ENCODE measurements at places on chromosomes 13 and 19.

DNA sequence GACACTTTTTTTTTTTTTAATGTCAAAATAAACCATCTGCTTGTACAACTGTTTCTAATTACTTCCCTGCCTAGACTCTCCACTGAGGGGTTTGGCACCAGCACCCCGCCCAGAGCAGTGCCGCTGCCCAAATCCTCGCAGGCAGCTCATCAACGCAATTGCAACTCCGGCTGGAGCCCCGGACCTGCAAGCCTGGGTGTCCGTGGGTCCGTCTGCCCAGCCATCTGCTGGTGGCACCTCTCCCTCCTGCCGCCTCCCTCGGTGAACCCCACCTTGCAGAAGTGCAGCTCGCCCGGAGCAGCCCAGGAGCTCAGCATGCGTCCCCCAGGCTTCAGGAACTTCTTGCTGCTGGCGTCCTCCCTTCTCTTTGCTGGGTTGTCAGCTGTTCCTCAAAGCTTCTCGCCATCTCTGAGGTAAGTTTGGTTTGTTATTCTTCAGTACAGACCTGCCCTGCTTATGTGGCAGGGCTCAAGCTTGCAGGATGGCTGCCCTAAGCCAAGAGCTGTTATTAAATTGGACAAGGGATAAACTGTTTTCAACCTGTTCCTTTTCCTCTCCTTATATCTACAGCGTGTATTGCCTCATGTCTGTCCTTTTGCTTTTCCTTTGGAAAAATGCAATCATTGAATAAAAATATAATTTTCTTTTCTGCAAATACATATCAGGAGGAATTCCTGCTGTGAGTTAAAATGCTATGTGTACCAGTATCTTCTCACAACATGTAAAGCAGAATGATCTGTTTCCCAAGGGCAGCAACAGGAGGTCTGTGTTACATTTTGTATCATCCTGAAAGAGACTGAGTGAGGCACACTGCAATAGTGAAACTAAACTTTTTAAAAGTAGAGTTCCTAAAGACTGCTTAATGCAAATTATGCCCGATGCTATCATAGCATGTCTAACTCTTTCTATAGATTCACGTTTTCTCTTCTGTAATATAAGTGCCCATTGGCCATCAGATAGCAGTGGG is at the start of gene ITGBL1:
TSS of gene ITGBL1 (plus strand) at position 157 of the 967 bp plus-strand sequence. CDS start at position 316, 159 bp downstream.
- DNase-seq, result no peak

DNA sequence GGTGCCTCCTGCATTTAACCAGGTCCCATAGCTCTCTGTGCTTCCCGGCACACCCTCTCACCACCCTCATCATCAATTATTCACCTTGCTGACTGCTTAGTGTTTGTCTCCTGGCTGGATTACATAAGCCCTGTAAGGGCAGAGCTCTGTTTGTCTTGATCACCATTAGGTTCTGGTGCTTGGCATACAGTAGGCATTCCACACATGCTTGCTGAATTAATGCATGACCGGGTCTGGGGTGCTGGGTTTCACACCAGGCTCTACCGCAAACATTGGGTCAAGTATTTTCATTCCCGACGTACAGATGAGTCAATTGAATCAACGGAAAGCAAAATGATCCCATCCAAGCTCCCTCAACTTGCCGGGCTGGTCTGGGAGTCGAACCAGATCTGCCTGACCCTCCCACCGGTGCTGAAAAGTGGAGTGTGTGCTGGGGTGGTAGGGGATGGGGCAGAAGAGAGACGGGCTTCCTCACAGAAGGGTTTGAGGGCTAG is 28.5 kb downstream of the VAV1 start:
- DNase-seq, result no peak

DNA sequence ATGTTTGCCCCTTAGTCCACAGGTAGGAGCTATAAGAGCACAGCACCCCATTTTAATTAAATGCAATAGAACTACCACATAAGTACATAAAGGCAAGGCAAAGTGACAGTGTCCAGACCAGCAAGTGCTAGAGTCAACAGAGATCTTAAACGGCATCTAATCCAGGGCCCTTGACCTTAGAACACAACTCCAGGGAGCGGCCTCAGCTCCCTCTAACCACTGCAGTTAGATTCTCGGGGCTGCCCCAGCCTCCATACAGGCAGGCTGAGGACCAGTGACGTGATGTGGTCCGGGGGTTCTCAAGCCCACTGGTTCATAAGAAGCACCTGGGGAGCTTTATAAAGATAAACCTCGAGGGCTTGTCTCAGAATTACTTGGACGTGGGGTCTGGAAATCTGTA is 10.0 kb upstream of the ATP12A start:
- DNase-seq, result no peak

DNA sequence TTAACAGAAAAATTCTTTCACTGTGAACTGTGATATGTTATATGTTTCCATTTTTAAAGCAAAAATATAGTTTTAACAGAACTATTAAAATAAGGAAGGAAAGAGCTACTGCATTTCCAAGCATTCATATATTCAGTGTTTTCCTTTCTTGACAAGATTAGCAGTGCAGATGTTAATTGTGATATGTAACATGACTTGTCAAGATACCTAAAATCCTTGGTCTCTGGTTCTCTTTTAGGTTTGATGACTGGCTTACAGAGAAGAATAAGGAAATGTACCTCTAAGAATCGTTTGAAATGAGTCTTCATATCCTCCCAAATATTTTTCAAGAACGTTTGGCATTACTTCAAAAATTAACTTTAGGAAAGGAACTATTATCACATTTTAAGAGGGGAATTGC is 907.2 kb downstream of the PCDH9 start:
- no peak for DNase-seq

- no peak for DNase-seq
Observed at GRCh38 chr13:65594298-65594781, 1635.8 kb downstream of the PCDH9 start.

DNA sequence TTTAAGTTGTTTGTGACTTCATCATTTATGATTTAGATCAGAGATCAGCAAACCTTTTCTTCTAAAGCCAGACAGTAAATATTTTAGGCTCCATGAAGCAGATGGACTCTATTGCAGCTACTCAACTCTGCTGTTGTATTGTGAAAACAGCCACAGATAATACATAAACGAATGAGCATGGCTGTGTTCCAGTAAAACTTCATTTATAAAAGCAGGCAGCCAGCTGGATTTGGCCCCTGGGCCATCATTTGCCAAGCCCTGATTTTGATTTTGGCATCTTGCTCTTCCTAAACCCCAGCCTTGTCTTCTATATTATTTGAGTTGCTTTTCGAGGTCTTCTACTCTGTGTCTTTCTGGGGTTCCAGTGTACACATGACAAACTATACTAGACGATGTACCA is 41.3 kb downstream of the RNASEH2B start:
- no peak for DNase-seq

GRCh38 chr19:49816590-49816989 is 1.5 kb upstream of the MED25 start:
- no peak for DNase-seq

DNA sequence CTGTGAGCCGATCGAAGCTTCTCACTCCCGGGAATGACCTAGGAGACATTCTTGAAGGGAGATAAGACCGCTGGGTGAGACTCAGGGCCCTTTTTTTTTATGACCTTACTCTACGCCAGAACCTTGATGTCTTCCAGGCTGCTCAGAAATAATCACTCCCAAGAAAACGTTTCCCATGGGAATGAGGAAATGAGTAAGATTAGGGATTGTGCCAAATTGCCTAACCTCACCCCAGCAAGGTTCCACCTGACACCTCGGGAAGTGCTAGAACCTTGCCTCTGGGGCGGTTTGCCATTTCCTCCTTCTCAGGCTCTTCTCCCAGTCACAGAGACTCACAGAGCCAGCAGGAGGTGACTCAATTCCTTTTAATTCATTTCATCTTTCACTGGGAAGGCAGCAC is 2.3 kb downstream of the SLC46A3 start:
- no peak for DNase-seq

DNA sequence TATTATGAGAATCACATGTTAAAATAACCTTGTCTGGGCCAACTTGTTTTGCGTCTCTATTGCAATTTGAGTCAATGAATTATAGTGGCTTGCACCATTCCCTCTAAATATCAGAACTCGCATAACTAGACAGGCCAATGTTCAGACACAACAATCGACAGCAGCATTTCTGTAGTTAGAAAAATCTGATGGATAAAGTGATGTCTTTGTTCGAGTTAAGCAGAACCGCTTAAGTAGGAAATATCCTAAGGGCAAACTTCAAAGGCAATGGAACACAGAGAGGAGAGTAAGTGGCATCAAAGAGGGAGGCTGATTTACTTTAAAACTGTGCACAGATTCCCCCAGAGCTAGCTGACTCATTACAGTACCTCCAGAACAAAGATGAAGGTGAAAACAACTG is 333.9 kb downstream of the NALCN start:
- no peak for DNase-seq

- no peak for DNase-seq
Observed at GRCh38 chr13:87280139-87280538, 391.0 kb upstream of the SLITRK5 start.

GRCh38 chr13:35347679-35348205 is 128.7 kb downstream of the MAB21L1 start:
- no peak for DNase-seq

- no peak for DNase-seq
Observed at GRCh38 chr13:53007872-53008271, 20.7 kb upstream of the OLFM4 start.

DNA sequence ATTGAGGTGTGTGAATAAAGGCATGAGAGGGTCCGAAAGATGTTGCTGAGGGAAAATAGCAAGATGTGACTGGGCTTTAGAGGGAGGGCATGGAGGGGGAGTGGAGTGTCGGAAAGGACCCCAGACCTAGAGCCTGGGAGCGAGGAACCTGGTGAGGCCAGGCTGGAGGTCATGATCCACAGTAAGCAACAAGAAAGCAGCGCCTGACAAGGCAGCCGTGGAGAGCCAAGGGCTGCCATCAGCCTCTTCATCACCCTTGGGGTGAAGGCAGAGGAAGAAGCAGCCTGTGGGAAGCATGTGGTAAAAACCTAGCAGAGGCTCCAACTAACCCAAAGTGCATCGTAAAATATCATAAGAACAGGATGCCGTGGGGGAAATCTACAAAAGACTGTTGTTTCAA is 162.8 kb upstream of the SOX1 start:
- no peak for DNase-seq

- DNase-seq, result peak; percentile 51
Observed at GRCh38 chr13:72643311-72643989, 84.0 kb downstream of the MZT1 start.

DNA sequence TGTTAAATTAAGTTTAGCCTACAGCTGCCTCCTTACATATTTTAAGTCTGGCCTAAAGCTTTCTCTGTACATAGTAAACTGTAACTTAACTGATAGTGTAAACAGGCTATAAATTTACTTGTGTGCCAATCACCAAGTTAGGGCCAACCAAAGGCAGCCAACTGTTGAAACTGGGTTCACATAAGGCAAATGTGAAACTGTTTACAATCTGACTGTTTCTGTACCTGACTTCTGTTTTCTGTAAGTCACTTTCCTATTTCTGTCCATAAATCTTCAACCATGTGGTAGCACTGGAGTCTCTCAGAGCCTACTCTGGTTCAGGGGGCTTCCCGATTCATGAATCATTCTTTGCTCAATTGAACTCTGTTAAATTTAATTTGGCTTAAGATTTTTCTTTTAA is 103.1 kb downstream of the RAP2A start:
- DNase-seq, result no peak

GRCh38 chr13:110283736-110284517 is 23.0 kb downstream of the COL4A1 start:
- DNase-seq, result no peak

DNA sequence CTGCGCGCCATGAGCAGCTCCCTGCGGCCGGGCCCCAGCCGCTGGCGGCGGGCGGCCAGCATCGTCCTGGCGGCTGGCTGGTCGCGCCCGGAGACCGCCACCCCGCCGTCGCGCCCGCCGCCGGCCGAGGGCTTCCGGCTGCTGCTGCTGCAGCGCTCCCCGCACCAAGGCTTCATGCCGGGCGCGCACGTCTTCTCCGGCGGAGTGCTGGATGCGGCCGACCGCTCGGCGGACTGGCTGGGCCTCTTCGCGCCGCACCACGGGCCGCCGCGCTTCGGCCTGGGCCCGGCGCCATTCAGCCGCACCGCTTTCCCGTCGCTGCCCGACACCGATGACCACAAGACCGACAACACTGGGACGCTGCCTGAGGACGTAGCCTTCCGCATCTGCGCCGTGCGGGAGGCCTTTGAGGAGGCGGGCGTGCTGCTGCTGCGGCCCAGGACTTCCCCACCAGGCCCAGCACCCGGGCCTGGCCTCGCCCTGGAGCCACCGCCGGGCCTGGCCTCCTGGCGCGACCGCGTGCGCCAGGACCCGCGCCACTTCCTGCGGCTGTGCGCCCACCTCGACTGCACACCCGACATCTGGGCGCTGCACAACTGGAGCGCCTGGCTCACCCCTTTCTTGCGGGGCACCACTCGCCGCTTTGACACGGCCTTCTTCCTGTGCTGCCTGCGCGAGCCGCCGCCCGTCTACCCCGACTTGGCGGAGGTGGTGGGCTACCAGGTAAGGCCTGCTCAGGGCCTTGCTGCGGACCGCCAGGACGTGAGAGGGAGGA is 518 bp downstream of the NUDT19 start:
- DNase-seq, result peak; percentile 49

DNA sequence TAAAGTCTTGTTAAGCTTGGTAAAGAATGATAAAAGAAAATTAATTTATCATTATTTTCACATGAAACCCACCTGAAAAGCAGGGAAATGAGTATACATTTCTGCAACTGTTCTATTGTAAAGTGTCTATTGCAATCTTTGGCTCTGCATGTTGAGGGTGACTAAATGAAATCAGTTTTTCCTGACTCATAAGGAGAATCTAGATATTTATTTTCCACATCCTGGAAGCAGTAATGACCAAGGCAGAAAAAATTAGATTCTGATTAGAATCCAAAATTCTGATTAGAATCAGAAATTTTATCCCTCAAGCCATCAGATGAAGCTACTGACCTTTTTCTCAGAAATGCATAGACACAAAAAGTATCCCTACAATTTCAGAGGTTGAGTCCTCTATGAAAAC is 178.4 kb downstream of the MYO16 start:
- DNase-seq, result no peak

DNA sequence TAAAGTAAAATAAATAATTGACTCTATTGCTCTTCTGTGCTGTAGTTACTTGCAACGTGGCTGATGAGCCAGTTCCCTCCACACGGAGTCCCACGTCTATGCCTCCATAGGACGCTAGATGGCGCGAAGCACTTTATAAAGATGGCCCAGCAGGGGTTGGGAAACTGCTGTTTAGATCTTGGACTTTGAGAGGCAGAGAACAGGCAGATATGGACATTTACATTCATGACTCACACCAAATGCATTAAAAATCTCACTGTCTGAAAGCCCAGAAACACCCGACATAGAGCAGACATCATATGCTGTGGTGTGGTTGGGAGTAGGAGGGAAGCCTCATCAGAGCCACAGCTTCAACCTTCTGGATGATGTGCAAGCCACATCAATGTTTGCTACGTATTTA is 643.1 kb upstream of the ARGLU1 start:
- DNase-seq, result peak; percentile 4

- DNase-seq, result no peak
Observed at GRCh38 chr19:57599377-57599760, 316 bp upstream of the ZNF530 start.

DNA sequence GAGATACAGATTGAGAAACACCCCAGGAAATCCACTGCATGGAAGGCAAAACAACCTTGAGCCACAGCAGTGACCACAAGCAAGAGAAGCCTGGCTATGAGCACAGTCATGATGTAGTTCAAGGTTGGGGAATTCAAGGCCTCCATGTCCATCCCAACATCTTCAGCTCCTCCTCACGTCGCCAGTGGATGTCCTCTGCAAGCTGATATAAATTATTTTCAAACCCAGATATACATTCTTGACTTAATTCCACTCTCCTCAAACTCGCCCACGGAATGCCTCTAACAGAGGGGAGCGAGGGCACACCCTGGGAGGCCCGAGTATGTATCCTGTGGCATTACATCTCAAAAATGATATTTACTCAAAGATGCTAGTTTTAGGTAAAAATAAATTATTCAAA is 105.5 kb downstream of the SHISA2 start:
- no peak for DNase-seq

All from stimulated activated CD4-positive, alpha-beta T cell treated with anti-CD3 and anti-CD28 coated beads, Interleukin-1b, Interleukin-23, amount 100 ng/mL, for 4 hours (primary cell).